T-helper 2 cell (primary cell): ENCODE measurements at places on chromosomes 7 and 10.

DNA sequence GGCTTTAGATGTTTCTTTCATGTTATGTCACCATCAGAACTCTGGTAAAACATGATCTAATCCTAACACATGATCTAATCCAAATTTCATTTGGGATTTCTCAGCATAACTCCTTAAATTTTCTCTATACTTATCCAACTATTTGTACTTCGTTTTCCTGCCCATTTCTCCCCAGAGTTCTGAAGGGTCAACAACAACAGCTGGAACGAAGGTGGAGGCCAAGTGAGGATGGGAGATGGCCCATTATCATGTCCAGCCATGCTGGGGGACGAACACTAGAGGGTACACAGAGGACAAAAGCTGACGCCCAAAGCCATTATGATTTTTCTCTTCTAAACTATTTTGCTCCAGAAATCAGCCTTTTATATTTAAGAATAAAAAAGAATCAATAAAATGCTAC is 185.4 kb downstream of the DOCK4 start:
- no peak for DNase-seq

- no peak for DNase-seq
Observed at GRCh38 chr7:91416155-91416865, 152.1 kb downstream of the FZD1 start.

- DNase-seq, result no peak
Observed at GRCh38 chr10:19385846-19386450, 337.3 kb downstream of the MALRD1 start.

DNA sequence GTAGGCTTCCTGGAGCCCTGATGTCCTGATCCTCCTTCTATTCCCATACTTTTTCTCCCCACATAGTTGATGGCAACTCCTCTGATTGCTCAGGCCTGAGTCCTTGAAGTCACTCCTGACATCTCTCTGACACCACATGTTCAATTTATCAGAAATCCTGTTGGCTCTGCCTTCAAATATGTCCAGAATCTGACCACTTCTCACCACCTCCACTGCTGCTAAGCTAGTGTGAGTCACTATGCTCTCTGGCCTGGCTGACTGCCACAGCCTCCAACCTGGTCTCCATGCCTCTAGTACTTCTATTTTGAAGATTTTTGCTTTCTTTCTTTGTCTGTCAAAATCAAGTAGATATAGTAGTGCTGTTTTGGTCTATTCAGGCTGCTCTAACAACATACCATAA is 53.0 kb downstream of the TMEM229A start:
- no peak for DNase-seq

- DNase-seq, result no peak
Observed at GRCh38 chr10:90420637-90421318, 437.1 kb downstream of the HTR7 start.

- no peak for DNase-seq
Observed at GRCh38 chr10:62765726-62766125, 38.8 kb upstream of the ADO start.

DNA sequence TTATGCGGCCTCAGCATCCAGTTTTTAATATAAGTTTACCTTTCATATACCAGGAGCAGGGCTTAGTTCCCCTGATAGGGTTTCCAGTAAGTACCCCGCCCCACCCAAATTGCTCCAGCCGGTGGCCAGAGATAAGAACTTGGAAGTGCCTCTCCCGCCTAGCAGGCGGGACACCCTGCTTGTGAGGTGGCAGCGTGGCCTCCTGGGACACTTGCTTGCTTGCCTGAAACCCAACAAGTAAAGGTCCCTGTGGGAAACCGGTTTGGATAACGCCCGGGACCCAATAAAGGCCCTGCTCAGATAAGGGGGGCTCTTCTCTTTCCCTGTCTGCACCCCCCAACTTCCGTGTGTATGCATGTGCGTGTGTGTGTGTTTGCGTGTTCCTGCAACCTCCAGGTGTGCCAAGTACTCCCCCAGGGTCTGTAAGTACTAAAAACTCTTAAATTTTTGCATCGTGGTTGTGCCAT is 154.3 kb downstream of the ARHGAP21 start:
- no peak for DNase-seq

DNA sequence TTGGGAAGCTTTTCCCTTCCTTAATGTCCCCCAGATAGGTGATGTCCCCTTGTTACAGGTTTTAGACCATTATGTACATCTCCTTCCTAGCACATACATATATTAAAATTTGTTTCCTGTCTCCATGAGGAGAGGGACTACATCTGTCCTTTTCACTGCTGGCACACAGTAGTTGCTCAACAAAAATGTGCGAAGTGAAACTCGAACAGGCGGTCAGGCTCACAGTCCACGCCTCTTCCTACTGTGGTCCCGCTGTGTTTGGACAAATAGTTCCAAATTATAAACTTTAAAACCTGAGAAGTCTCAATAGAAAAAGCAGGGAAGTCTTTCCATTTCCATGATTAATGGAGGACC is 1.2 kb upstream of the HHEX start:
- no peak for DNase-seq

DNA sequence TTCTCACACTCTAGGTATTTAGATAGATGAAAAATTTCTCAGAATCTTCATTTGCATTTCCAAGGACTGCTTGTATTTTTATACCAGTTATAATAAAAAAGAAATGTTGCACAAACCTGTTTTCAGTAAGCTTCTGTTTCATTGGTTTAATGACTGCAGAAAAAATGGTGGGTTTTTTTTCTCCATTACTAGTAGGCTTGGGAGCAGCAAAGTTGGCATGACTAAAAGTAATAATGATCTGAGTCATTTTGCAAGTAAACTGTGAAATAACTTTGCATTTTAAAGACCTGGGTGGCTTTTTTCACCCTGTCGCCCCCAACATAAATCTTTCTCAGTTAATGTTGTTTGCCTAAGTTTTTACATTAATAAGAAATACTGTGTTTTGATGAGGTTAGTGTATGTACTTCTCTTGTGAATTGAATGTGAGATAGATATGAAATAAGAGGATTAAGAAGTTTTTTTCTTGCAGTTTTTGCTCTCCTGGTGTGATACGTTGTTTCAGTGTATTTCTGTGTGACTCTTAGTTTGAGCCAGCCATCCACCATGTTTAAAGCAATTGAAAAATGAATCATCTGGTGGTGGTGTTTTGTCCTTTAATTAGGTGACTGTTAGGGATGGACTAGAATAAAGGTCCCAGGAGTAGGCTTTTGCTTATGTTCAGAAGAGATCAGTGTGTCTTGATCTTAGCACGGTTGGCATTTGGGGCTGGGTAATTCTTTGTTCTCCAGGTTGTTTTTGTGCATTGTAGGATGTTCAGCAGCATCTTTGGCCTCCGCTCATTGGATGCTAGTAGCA is 1.8 kb downstream of the GNAI1 start:
- DNase-seq, result no peak

DNA sequence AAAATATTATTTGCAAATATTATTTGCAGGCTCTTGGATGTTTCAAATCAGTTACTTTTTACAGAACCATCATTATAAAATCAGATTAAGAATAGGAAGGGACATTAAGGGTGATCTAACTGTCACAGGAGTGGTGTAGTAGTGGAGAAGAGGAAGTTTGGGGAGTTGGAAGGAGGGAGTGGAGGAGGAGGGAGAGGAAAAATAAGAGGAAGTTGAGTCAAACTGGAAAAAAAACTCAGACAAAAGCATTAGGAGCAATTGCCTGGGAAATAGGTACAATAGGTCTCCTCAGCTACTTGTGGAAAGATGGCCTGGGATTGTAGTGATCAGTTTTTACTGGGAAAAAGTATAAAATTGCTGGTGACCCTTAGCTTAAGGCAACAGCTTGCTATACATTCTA is 77.7 kb upstream of the GPR37 start:
- no peak for DNase-seq

GRCh38 chr7:80054356-80054755 is 80.3 kb upstream of the GNAI1 start:
- no peak for DNase-seq

- no peak for DNase-seq
Observed at GRCh38 chr7:21106296-21106732, 319.6 kb upstream of the SP8 start.

DNA sequence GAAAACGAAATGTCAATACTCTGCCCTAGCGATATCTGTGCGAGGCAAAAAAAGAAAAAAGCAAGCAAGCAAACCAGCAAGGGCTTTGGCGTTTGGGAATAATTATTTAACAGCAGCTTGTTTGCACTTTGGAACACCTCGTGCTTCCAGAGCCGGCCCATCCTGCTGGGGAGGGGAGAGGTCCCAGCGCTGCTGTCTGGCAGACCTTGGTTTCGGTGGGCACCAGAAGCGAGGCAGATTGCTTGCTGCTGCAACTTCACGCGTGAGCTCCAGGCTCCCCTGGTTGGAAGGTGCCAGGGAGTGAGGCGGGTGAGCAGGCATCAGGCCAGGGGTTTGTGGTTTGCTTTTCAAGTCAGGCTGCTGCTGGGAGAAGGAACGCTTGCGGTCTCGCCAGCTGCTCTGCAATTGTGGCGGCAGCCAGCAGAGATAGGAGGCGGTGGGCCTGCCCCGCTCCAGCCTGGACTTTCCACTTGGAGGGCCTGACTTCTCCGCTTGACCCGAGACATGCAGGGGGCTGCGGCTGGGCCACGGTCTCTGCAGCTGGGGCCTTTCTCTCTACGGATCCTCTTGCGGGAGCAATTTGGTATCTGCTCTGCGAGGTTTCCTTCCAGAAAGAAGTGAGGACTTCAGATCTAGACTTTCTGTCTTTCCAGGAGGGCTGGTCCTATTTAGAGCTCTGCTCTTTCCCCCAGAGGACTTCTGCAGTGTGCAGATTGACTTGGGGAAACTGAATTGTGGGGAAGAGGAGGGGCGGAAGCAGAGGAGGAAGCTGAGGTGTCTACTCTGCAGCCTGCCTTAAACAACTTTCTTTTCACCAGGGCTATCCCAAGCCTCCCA is 131.4 kb downstream of the PRPF18 start:
- DNase-seq, result no peak

DNA sequence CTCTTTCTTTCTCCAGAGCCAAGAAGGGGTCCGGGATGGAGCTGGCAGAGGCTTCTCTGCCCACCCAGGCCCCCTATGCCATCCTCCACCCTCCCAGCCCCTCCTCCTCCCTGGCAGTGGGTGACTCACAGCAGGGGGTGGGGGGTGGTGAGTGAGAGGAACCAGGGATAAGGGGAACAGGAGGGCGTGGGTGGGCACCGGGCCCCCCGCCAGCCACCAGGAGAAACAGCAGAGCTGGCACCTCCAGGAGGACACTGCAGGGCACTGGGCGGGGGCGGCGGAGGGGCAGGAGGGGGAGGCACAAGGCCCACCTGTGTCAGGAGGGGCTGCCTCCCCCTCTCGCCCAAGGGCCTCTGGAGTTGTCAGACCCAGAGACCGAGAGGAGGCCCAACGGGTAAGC is 56.0 kb downstream of the CAMK2B start:
- no peak for DNase-seq

- DNase-seq, result no peak
Observed at GRCh38 chr7:133320891-133321290, 68.0 kb downstream of the EXOC4 start.

- no peak for DNase-seq
Observed at GRCh38 chr10:58608351-58608750, 95.7 kb downstream of the BICC1 start.

- no peak for DNase-seq
Observed at GRCh38 chr10:129992356-129992755, 28.3 kb upstream of the EBF3 start.

DNA sequence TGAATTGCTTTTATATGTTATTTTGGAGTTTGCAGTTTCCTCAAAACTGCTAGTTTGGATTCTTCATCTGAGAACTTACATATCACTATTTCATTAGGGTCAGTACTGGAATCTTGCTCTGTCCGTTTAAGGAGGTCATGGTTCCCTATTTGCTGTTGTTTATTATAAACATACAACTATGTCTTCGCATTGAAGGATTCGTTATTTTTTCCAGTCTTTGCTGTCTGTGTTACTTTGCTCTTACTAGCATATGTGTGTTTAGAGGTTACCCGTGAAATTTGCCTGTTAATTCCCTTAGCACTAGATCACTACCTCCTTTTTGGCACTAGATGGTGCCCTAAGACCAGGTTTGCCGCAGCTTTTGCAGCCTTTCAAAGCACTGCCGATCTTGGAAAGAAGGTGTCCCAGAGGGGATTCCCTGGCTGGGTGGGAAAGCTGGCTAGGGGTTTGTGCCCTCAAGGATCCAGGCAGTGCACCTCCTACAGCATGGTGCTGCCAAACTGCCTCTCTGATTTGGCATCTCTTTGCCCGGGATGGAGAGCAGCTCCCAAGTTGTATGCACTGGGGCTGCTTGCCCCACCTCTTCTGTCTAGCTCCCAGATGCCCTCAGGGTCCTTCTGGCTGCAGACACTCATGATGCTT is 103.1 kb upstream of the APBB1IP start:
- DNase-seq, result peak; percentile 45

GRCh38 chr7:158274404-158274811 is 313.2 kb downstream of the PTPRN2 start:
- DNase-seq, result no peak

DNA sequence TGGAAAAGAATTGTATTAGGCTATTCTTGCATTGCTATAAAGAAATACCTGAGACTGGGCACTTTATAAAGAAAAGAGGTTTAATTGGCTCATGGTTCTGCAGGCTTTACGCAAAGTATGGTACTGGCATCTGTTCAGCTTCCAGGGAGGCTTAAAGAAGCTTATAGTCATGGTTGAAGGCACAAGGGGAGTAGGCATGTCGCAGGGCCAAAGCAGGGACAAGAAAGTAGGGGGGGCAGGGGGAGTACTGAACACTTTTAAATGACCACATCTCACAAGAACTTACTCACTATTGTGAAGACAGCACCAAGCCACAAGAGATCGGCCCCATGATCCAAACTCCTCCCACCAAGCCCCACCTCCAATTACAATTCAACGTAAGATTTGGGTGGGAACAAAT is 152.5 kb upstream of the PHF14 start:
- no peak for DNase-seq

DNA sequence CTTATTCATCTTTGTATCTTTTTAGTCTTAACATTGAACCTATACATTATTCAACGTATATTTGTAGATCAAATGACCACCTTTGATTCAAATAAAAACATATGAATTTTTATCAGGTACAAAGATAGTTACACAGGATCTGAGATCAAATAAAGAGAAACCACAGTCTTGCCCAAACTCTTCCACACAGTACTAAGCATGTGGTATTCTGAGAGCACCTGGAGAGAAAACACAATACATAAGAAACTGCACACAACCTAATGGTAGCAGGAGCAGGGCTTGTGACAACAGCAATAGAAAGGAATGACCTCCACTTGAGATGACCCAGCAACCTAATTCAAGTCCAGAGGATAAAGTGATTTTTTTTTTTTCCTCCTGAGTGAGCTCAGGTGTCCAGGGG is 6.5 kb upstream of the WASL start:
- no peak for DNase-seq

DNA sequence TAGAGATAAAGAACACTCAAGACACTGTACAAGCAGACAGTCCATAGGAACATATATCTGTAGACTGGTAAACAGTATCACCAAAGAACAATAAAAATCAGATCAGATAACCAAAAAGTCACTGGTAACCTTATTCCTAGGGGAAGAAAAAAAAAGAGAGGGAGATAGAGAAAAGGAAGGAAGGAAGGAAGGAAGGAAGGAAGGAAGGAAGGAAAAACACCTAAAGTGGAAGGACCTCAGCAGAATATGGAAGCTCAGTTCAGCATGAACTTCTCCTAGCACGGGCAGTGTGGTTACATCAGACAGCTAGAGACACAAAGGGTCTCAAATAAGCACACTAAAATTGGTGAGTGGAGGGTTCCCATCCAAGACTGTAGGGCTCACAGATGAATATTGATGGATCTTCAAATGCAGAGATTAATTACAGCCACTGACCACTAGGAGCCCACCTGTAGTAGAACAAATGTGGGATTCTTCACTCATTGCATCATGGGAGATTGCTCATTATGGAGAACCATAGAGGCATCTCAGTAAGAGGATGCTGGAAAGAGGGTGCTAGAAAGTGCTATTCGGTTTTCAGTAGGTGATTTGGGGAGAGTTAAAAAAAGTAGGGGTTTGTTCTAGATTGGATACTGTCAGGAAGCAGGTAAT is 293.4 kb upstream of the C7orf33 start:
- no peak for DNase-seq
